ENCODE measurements at places on chromosomes 6 and 20.

DNA sequence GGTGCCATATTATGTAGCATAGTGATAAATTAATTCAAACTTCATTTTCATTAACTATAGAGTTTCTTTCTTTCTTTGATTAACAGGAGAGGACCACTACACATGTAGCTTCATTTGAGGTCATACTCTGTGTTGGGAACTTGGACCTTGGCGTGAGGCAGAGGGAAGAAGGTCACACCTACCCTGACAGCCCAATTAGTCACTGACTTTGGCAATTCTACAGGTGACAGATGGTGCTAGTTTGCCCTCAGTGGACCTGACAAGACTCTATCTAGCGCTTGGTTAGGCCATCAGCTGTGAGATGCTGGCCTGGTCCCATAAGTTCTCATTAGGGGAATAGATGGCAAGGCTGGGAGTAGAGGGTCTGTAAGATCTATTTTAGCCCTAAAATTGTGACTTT is 14.2 kb downstream of the SLX4IP start:
- DNase-seq = no peak

DNA sequence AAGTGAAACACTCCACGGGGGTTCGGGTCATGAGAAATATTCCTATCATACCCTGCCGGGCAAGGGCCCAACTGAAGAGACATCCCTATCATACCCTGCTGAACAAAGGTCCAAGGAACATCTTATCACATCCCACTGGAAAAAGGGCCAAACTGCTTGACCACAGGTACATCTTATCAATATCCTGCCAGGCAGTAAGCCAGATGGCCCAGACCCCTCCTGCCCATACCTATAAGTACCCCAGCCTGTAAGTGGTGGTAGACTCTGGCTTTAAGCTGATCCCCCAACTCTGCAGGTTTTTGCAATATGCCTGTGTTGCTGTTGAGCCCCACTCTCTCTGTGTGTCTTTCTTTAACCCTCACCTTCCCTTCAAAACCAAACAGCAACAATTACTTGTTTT is 51.6 kb downstream of the ZNF334 start:
- no peak for DNase-seq

DNA sequence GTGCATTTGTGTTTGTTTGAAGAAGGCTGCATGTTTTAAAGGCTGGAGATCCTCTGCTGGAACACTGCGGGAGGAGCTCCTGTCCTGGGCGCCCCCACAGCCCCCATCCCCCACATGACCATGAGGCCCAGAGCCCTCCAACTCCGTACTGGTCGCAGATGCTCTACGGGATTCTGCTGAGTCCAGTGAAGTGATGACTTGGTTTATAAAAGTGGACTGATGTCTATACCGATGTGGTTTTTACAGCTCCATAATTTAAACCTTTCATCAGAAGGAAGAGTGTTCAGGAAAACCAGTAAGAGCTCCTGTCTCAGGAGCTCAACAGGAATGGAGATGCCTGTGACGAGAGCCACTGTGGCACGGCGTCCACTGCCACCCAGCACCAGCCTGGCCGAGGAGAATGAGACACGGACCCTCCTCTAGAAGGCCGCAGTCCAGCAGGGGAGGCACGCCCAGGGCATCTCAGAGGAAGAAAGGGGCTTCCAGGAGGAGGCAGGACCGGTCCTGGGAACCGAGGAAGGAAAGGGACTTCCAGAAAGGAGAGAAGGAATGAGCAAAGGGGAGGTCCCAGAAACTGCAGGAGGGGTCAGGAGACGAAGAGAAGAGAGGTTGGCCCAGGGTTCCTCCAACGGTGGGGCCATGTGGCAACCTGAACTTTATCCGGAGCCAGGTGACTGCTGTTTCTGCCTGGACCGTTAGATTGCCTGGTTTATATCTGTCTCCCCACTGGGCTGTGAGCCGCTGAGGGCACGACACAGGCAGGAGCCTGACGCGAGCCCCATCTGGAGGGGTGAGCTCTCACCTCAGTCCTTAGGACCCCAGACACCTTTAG is 26.9 kb downstream of the BFSP1 start:
- peak; percentile 72 for DNase-seq

- DNase-seq = no peak
These were observed 90.8 kb downstream of the GMPR start for GRCh38 chr6:16329233-16329632.

- no peak for DNase-seq
These were observed 47.5 kb upstream of the TSHZ2 start for GRCh38 chr20:52924411-52925271.

DNA sequence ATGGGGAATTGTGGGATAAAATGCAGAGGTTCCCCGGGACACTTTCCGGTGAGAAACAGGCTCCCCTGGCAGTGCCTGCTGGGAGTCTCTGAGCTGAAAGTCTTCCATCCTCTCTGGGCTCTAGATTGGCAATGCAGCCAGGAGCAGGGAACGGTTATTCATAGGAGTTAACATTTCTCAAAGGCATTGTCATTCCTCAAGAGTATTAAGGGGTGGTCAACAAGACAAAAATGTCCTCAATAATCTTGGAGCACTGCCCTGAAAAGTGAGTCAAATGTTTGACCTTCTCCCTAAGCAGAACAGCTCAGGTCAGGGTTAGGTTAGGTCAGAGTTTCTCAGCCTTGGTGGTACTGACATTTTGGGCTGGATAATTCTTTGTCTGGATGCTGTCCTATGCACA is 13.2 kb downstream of the BPIFB1 start:
- DNase-seq = no peak

Data from suprapubic skin (tissue), 4 donors.